ENCODE measurements at places on chromosomes 6 and 20. TPM values are rescaled to one million over a fixed set of nuclear protein-coding genes. Genes with fewer than 3 reads are reported as not detected.

Gene SAMD10
- total RNA-seq, result 1.6 TPM

Gene GRIK2
- 6.2 TPM for total RNA-seq

Gene RHAG
- total RNA-seq, result not detected

Gene PLN
- total RNA-seq, result 0.80 TPM

Gene SLC17A3
- total RNA-seq, result 0.36 TPM

GRCh38 chr6:167736486-167737204 lies 90.1 kb upstream of the AFDN start:
- DNase-seq, result no peak
- H3K27me3 ChIP-seq, result no peaks in the 10 kb centered on the region
- H3K36me3 ChIP-seq, result no peaks in the 10 kb centered on the region
- no peaks in the 10 kb centered on the region for H3K4me1 ChIP-seq
- H3K4me3 ChIP-seq, result no peak overlapping the region

GRCh38 chr6:143843677-143843999 lies 500 bp downstream of the LTV1 start:
- H3K4me1 ChIP-seq, result peaks cover 11% of the 10 kb centered on the region
- peak overlapping the region; percentile 40 for H3K4me3 ChIP-seq
- H3K27ac ChIP-seq, result peak overlapping the region; percentile 75

- no peaks in the 10 kb centered on the region for H3K27me3 ChIP-seq
- no peak for DNase-seq
- H3K27ac ChIP-seq, result no peak overlapping the region
- H3K36me3 ChIP-seq, result no peaks in the 10 kb centered on the region
Measured at GRCh38 chr6:116298973-116299372, 19.2 kb upstream of the TSPYL1 start.

GRCh38 chr6:25050356-25050755 lies 114.6 kb upstream of the RIPOR2 start:
- no peaks in the 10 kb centered on the region for H3K36me3 ChIP-seq
- H3K4me3 ChIP-seq, result no peak overlapping the region
- H3K27me3 ChIP-seq, result no peaks in the 10 kb centered on the region
- peak overlapping the region; percentile 10 for H3K27ac ChIP-seq
- DNase-seq, result peak; percentile 49

- H3K27me3 ChIP-seq, result no peaks in the 10 kb centered on the region
- H3K4me1 ChIP-seq, result no peaks in the 10 kb centered on the region
- no peak overlapping the region for H3K4me3 ChIP-seq
- DNase-seq, result no peak
- H3K27ac ChIP-seq, result no peak overlapping the region
- H3K36me3 ChIP-seq, result no peaks in the 10 kb centered on the region
Measured at GRCh38 chr6:21610341-21610740, 16.8 kb downstream of the SOX4 start.

DNA sequence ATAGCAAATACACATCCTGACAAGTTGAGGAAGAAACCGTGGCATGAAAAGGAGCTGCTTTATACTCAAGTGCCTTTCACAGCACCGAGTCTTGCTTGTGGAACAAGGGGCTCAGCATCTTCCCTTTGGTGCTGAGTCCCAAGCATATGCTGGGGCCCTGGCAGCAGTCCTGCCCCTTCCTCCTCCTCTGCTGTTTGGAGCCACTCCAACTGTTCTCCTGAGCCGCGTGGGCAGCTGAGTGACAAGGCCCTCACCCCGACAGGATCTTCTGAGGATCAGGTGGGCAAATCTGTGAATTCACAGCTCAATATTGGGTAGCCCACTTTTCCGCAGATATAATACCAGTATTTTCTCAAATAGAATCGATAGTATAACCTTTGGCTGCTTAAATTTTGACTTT lies 24.7 kb downstream of the DACT2 start:
- H3K27me3 ChIP-seq, result no peaks in the 10 kb centered on the region
- no peak for DNase-seq
- H3K4me3 ChIP-seq, result no peak overlapping the region
- peaks cover 25% of the 10 kb centered on the region for H3K4me1 ChIP-seq

- H3K4me1 ChIP-seq, result no peaks in the 10 kb centered on the region
- H3K4me3 ChIP-seq, result no peak overlapping the region
- DNase-seq, result no peak
Measured at GRCh38 chr6:95581073-95581472, 3.7 kb downstream of the MANEA start.

- DNase-seq, result no peak
- peaks cover 14% of the 10 kb centered on the region for H3K4me1 ChIP-seq
- H3K4me3 ChIP-seq, result no peak overlapping the region
- H3K36me3 ChIP-seq, result no peaks in the 10 kb centered on the region
- H3K27ac ChIP-seq, result no peak overlapping the region
Measured at GRCh38 chr20:31542201-31542842, 28.1 kb downstream of the HM13 start.
